AG10803 (cell line): ENCODE measurements at places on chromosomes 7 and 10.

GRCh38 chr10:33566001-33566400 lies 231.5 kb upstream of the NRP1 start:
- DNase-seq, result no peak

DNA sequence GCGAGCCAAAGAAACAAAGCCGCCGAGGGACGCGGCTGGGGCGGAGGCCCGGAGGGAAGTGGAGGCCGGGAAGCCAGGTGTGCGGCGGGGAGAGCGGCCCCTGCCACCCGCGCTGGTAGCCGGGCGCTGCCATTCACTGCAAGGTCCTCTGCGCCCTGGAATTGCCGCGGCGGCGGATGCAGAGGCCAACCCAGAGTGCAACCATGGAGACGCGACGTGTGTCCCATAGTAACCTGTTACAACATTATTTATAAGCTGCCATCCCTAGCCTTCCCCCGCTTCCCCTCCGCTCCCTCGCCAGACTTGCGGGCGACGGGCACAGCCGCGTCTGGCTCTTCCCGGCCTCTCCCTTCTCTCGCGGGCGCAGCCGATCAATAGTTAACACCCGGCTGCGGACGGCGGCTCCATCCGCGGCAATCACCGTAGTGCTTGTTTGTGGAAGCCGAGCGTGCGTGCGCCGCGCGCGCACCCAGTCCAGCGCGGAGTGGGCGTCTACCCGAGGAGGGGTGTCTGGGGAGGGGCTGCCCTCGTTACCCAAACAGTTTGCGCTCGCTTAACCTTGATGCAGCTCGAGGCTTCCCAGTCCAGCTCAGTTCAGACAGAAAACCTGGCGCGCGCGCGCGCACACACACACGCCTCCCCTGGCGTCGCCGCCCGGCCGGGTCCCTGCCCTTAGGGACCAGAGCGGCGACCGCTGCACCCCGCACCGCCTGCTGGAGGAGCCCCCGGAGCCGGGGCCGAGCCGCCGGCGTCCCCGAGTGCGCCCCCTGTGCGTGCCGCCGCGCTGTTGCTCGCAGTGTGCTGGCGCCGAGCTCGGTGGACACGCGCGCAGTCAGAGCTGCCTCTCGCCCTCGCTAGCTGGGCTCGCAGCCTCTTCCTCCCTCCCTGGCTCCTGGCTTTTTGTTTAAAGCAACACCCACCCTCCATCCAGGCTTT lies 165.4 kb upstream of the DPP6 start:
- DNase-seq, result no peak

GRCh38 chr10:97920865-97921264 lies 71.2 kb downstream of the GOLGA7B start:
- DNase-seq, result no peak

GRCh38 chr10:24643679-24644209 lies 79.9 kb downstream of the ARHGAP21 start:
- DNase-seq, result no peak

DNA sequence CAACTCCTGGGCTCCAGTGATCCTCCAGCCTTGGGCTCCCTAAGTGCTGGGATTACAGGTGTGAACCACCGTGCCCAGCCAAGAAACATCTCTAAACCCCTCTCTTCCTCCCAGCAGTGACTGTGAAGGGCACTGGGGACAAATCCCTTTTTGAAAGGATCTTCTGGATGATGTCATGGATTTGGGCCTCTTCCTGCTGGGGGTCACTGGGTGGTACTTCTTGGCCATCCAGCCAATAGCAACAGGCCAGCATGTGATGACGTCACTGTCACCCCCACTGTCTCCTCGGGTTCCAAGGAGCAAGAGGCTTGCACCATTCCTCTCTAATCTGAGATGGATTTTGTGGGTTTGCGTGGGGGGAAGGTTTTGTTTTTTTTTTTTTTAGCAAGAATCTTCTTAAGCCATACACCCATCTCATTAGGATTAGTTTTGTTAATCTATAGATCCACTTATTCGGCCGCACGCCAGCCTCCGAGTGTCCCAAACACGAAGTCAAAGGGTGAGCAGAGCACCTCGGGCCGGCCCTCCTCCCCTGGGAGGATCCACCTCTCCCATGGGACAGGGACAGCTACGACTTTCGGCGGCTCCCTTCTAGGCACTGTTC lies 29.4 kb upstream of the TNRC18 start:
- peak; percentile 77 for DNase-seq
